ENCODE measurements at places on chromosomes 16 and 17. TPM values are rescaled to one million over a fixed set of nuclear protein-coding genes. Genes with fewer than 3 reads are reported as not detected.

APOH gene
- not detected for total RNA-seq

TVP23B gene
- 39.8 TPM for total RNA-seq

MGAT5B gene
- total RNA-seq, result 4.1 TPM

CNEP1R1 gene
- total RNA-seq, result 9.7 TPM

TBC1D3K gene
- total RNA-seq, result not detected

DNA sequence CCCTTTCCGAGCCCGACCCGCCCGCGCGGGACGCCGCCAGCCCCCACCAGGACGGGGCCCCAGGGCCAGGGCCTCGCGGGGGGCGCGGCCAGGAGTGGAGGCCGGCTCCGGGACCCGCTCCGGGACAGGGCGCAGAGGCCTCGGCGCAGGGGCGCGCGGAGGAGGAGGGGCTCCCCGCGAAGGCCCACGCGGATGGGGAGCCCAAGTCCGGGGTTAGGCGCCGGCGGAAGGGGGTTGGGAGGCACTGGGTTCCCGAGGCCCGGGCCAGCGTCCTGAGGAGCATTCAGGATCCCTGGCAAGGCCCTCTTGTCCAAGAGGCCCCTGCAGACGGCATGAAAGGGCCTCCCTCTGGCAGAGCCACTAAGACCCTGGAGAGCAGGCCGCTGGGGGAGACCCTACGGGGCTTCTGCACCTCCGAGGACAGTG lies 57.8 kb upstream of the CIBAR2 start:
- no peak overlapping the region for H3K27ac ChIP-seq
- peak overlapping the region; percentile 27 for H3K4me3 ChIP-seq
- no peak for DNase-seq
- no peaks in the 10 kb centered on the region for H3K27me3 ChIP-seq
- peaks cover 4% of the 10 kb centered on the region for H3K4me1 ChIP-seq

- peak overlapping the region; percentile 86 for H3K27ac ChIP-seq
- DNase-seq, result no peak
- H3K36me3 ChIP-seq, result no peaks in the 10 kb centered on the region
- H3K27me3 ChIP-seq, result no peaks in the 10 kb centered on the region
- H3K4me1 ChIP-seq, result no peaks in the 10 kb centered on the region
These were observed 58.6 kb downstream of the WSB1 start for GRCh38 chr17:27352448-27353032.

DNA sequence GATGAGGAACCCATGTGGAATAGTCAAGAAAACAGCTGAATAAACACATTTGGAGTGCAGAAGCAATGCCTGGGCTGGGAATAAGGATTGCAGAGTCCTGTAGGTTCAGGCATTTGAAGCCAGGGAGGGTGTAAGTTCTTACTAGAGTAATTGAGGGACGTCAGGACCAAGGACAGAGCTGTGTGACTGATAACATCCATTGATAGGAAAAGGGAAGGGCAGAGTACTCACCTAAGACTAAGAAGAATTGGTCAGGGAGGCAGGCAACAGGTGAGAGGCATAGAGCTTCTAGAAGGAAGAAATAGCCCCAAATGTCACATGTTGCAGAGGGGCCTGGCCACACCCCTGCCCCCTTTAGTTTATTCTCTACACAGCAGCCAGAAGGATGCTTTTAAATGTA lies 79.8 kb upstream of the TMEM132E start:
- H3K27me3 ChIP-seq, result peaks cover 1% of the 10 kb centered on the region
- H3K4me3 ChIP-seq, result no peak overlapping the region
- DNase-seq, result no peak
- H3K4me1 ChIP-seq, result no peaks in the 10 kb centered on the region

DNA sequence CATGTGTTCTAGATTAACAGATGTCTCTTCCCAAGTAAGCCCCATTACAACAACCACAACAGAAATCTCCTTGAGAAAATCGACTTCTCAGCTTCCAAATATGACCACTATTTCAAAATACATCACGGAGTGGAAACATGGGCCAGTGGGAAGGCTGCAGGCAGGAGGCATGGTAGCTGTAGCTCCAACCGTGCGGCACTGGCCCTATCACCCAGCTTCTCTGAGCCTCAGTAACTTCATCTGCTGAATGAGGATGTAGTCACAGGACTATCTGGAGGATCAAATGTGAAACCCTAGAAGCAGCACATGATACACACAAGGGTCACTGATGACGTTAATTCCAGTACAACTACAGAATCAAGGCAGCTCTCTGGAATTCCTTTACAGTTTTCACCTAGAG lies 112.2 kb downstream of the VPS53 start:
- no peak overlapping the region for H3K4me3 ChIP-seq
- no peak for DNase-seq
- H3K27me3 ChIP-seq, result no peaks in the 10 kb centered on the region
- no peaks in the 10 kb centered on the region for H3K36me3 ChIP-seq

DNA sequence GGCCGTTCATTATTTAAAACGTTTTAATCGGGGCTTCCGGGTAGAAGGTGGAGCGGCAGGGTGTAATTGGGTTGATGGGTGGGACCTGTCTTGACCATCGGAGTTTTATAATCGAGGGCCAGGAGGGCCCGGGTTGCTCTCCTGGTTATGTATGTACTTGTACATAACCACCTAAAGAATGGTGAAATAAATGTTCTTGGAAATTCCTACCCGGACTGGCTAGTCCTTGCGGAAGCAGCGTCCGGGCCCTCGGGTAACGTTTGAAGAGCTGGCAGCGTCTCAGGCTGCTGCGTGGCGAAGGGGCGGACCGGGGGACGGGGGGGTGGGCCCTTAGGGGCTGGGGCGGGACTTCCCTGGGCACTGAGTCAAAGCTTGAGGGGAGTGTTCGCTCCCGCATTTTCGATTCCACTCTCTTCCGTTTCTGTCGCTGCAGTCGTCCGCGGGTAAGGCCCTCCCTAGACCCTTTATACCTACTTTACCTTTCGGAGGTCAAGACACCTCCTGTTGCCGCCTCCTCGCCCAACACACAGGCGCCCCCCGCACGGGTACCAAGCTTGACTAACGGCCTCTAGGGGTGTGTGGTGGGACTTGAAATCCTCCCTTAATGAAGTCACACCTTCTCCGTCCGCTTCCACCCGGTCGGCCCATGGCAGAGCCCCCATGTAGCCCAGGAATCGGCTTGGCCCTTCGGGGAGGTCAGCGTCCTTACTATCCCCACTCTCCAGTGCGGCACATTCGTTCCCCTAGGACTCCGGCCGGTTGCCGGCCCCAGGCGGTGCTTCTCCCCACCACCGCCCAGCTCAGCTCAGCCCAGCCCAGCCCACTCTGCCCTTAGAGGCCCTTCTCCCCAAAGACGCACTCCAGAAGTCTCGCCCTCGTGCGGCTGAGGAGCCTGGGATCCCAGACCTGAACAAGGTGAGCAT lies at the start of gene TMEM106A:
Gene TMEM106A, plus strand, starts transcription at position 396 of the 923 bp plus-strand sequence. CDS start 1,167 bp downstream, outside the sequence.
- H3K27me3 ChIP-seq, result no peaks in the 10 kb centered on the region
- no peaks in the 10 kb centered on the region for H3K36me3 ChIP-seq
- H3K27ac ChIP-seq, result peak within 1 kb of the TSS; percentile 77
- DNase-seq, result peak; percentile 79

GRCh38 chr16:1330260-1330914 lies 3.1 kb upstream of the BAIAP3 start:
- no peak overlapping the region for H3K4me3 ChIP-seq
- H3K4me1 ChIP-seq, result peaks cover 19% of the 10 kb centered on the region
- DNase-seq, result no peak
- H3K27me3 ChIP-seq, result no peaks in the 10 kb centered on the region
- H3K27ac ChIP-seq, result no peak overlapping the region

- no peaks in the 10 kb centered on the region for H3K36me3 ChIP-seq
- H3K4me3 ChIP-seq, result no peak overlapping the region
- no peak for DNase-seq
- no peaks in the 10 kb centered on the region for H3K4me1 ChIP-seq
- no peak overlapping the region for H3K27ac ChIP-seq
These were observed 14.7 kb upstream of the C16orf82 start for GRCh38 chr16:27052007-27052406.

- no peak overlapping the region for H3K4me3 ChIP-seq
- DNase-seq, result no peak
- H3K27me3 ChIP-seq, result no peaks in the 10 kb centered on the region
These were observed 32.1 kb downstream of the HELZ start for GRCh38 chr17:67212714-67213417.

GRCh38 chr16:4114257-4115208 lies 1.7 kb downstream of the ADCY9 start:
- H3K36me3 ChIP-seq, result no peaks in the 10 kb centered on the region
- peak overlapping the region; percentile 45 for H3K4me3 ChIP-seq
- H3K27ac ChIP-seq, result no peak overlapping the region
- DNase-seq, result no peak

GRCh38 chr17:5237541-5238016 lies 2.9 kb upstream of the SCIMP start:
- DNase-seq, result peak; percentile 36
- H3K36me3 ChIP-seq, result no peaks in the 10 kb centered on the region
- H3K4me1 ChIP-seq, result no peaks in the 10 kb centered on the region
- no peak overlapping the region for H3K4me3 ChIP-seq
- H3K27ac ChIP-seq, result no peak overlapping the region
- H3K27me3 ChIP-seq, result no peaks in the 10 kb centered on the region

DNA sequence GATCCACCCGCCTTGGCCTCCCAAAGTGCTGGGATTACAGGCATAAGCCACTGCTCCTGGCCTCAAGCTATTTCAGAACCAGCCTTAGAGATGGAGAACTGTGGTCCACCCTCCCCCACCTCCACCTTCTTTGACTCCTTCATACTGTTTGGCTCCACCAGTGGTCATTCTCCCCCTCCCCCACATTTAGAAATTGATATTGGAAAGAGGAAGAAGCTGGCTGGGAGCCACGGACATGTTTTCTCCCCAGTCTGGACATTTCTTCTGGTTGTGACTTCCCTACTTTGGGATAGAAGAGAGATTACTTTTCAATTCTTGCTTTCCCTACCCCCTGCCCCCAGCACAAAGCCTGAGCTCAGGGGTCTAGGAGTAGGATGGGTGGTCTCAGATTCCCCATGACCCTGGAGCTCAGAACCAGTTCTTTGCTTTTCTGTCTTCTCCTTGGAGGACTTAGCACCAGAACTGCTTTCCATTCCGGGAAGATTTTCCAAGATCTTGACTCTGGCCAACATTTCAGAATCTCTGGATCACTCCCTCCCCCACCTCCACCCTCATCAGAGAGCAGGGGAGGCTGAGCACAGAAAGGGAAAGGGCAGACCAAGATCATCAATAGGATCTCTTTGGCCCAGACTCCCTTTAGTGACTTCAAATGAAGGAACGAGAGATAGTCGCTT lies 16.3 kb downstream of the CAVIN1 start:
- peaks cover 13% of the 10 kb centered on the region for H3K36me3 ChIP-seq
- peak overlapping the region; percentile 76 for H3K27ac ChIP-seq
- no peak for DNase-seq
- peaks cover 18% of the 10 kb centered on the region for H3K4me1 ChIP-seq

DNA sequence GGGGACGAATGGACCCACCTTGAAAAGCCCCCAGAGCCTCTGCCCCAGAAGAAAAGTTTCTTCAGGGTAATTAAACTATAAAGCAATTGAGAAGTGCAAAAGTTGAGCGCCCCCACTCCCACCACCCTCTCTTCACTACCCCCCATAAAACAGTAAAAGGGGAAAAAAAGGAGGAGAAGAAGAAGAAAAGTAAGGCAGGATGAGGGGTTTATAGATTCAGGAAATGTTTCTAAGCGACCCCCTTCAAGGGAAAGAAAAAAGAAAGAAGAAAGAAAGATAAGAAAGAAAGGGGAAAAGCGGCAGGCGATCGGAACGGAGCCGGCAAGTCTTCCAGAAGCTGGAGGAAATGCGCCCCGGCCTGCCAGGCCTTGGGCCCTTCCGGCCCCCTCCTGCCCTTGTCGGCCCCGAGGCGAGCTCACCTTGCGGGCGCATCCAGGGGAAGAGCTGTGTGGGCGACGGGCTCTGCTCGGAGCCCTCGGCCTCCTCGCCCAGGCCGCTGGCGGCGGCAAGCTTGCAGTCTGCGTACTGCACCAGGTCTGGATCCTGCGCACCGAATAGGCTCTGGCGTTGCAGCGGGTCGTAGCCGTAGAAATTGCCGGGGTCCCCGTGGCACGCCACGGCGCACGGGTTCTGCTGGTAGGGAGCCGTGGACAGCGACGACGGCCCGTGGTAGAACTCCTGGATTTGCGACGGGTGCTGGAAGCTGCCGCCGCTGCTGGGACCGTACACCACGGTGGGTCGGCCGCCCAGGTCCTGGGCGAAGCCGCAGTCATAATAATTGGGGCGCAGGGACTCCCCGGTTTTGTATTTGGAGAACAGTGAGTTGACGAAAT lies 1.0 kb downstream of the HOXB8 start:
- DNase-seq, result no peak
- H3K36me3 ChIP-seq, result no peaks in the 10 kb centered on the region
- peaks cover 4% of the 10 kb centered on the region for H3K4me1 ChIP-seq
- H3K4me3 ChIP-seq, result no peak overlapping the region

GRCh38 chr17:38442548-38442947 lies 14.3 kb downstream of the ARHGAP23 start:
- no peaks in the 10 kb centered on the region for H3K27me3 ChIP-seq
- no peak overlapping the region for H3K4me3 ChIP-seq
- no peaks in the 10 kb centered on the region for H3K36me3 ChIP-seq
- no peaks in the 10 kb centered on the region for H3K4me1 ChIP-seq
- H3K27ac ChIP-seq, result no peak overlapping the region

- no peak overlapping the region for H3K27ac ChIP-seq
- H3K36me3 ChIP-seq, result no peaks in the 10 kb centered on the region
- no peaks in the 10 kb centered on the region for H3K27me3 ChIP-seq
- no peak overlapping the region for H3K4me3 ChIP-seq
- no peak for DNase-seq
- H3K4me1 ChIP-seq, result no peaks in the 10 kb centered on the region
These were observed 21.5 kb downstream of the EPOP start for GRCh38 chr17:38653230-38653629.

DNA sequence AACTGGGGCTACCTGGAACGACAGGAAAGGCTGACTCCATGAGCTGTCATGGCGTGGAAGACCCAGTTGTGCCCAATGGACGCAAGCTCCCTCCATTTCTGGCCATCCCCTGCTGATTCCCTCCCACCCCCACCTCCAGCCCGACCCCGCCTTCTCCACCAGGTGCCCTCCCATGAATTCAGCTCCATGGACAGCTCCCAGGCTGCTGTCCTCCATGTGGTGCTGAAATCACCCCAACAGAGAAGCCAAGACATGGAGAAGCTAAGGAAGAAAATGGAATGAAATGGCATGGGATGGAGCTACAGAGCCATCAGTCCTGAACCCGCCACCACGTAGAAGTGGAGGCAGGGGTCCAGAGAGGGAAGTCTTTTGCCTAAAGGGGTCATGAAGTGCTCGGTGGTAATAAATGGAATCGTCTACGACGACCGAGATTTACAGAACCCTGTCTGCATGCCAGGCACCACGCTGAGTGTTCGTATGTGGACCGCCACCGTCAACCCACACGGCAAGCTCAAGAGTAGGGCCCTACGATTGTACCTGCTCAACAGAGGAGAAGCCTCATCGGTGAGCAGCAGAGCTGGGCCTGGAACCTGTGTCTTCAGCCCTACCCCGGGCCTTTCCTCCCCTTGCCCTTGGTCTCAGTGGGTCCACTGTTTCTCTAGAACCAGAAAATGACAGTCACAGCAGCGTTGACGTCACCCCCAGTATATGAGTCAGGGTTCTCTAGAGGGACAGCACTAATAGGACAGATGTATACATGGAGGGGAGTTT lies 9.3 kb upstream of the ZC3H18 start:
- H3K27ac ChIP-seq, result no peak overlapping the region
- H3K4me1 ChIP-seq, result no peaks in the 10 kb centered on the region
- no peaks in the 10 kb centered on the region for H3K27me3 ChIP-seq
- H3K4me3 ChIP-seq, result no peak overlapping the region
- DNase-seq, result no peak

Measured in prostate gland (tissue), 2 donors.